ENCODE measurements at places on chromosomes 1 and 21.

DNA sequence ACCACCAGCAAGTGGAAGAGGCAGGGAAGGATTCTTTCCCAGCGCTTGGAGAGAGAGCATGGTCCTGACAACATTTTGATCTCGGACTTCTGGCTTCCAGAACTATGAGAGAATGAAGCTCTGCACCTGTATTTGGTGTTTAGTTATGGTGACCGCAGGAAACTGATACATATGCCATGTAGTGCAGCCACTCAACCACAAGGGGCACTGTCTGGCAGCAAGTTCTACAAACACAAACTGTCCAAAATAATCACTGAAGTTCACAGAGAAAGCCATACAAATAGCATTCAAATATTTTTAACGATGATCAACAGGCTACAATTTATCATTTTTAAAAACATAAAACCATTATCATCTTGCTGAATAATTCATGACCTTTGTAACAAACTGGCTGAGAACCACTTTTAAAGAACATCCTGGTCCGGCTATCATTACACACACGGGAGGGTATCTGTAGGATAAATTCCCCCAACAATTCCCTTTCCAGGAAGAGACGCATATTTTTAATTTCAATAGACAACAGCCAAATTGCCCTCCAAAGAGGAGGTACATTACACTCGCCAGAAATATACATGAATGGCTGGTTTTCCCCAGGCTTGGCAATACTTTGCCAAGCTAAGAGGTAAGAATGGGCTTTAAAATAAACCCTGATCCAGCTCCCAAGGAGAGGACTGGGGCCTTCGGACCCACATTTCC is 9.2 kb upstream of the CBR3 start:
- no peak for DNase-seq

- DNase-seq: no peak
These were observed 23.9 kb downstream of the RHBDL2 start for GRCh38 chr1:38917772-38918171.

DNA sequence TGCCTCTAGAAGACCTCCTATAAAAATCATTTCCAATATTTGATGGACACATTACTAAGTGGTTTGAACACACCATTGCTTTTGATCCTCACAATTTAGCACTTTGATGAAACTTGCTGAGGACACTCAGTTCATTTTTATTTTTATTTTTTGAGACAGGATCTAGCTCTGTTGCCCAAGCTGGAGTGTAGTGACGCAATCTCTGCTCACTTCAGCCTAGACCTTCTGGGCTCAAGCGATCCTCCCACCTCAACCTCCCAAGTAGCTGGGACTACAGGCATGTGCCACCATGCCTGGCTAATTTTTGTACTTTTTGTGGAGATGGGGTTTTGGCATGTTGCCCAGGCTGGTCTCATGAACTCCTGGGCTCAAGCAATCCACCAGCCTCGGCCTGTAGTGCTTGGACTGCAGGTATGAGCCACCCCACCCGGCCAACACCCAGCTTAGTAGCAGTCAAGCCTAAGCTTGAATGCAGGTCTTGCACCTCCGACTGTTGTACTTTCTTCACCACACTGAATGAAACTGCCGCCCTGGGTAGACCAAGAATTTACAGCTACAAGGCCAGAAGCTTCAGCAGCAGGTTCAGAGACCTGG is 24.8 kb upstream of the ATP2B4 start:
- DNase-seq: no peak

DNA sequence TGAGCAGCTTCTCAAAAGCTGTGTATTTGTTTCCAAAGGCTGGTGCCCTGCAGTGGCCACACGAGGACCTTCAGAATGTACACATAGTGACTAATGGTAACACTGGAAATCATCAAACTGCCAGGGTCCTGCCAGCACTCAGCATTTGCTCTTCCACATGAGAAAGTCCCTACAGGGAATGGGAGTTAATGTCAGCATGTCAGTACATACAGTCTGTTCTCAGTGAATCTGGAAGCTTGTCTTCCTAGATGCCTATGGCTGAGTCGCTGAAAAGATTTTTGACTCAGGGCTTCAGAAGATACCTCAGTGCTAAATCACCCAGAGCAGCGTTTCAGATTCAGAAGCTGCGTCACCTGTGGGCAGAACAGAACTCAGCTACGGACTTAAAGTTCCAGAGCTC is 108.2 kb downstream of the CDC7 start:
- DNase-seq: no peak
